ENCODE measurements at places on chromosomes 16 and 17. TPM values are rescaled to one million over a fixed set of nuclear protein-coding genes. Genes with fewer than 3 reads are reported as not detected.

GRCh38 chr16:1309888-1310831, 724 bp downstream of the UBE2I start:
- no peak for DNase-seq

- DNase-seq = peak; percentile 11
Measured at GRCh38 chr16:74226338-74226954, 70.2 kb upstream of the PSMD7 start.

GRCh38 chr16:84103678-84104077, 13.1 kb downstream of the MBTPS1 start:
- DNase-seq = no peak

The UTS2R gene
- total RNA-seq = 8.3 TPM

GRCh38 chr16:19238406-19238805, 47.1 kb upstream of the CLEC19A start:
- no peak for DNase-seq

The PKMYT1 gene
- total RNA-seq = 45.8 TPM

GRCh38 chr17:39597372-39598046, 10.2 kb downstream of the NEUROD2 start:
- no peak for DNase-seq

All from SJCRH30 (cell line).